ENCODE measurements at places on chromosomes 7 and 10. TPM values are rescaled to one million over a fixed set of nuclear protein-coding genes. Genes with fewer than 3 reads are reported as not detected.

PSPH gene
- 28.8 TPM for total RNA-seq

EIF3B gene
- total RNA-seq, result 73.1 TPM

DDIT4 gene
- 64.1 TPM for total RNA-seq

CPA5 gene
- total RNA-seq, result not detected

SLC13A1 gene
- not detected for total RNA-seq

TSPAN33 gene
- total RNA-seq, result 14.5 TPM

EPHA1 gene
- total RNA-seq, result 7.8 TPM

GBX1 gene
- 1.6 TPM for total RNA-seq

BTBD16 gene
- total RNA-seq, result not detected

CFAP69 gene
- total RNA-seq, result 9.2 TPM

KCNIP2 gene
- total RNA-seq, result 17.1 TPM

C10orf67 gene
- total RNA-seq, result 1.2 TPM

CFAP58 gene
- 1.8 TPM for total RNA-seq

ELAPOR2 gene
- 52.4 TPM for total RNA-seq

PRPS1L1 gene
- not detected for total RNA-seq

PPA1 gene
- total RNA-seq, result 207 TPM

EMX2 gene
- total RNA-seq, result 1.4 TPM

EGR2 gene
- total RNA-seq, result 1.2 TPM

ZNF425 gene
- 5.8 TPM for total RNA-seq

MAP3K8 gene
- 4.8 TPM for total RNA-seq

CCDC146 gene
- 19.1 TPM for total RNA-seq

CREB5 gene
- total RNA-seq, result 9.2 TPM

SERPINE1 gene
- total RNA-seq, result 0.23 TPM

BHLHA15 gene
- 9.5 TPM for total RNA-seq

CTNNA3 gene
- 9.7 TPM for total RNA-seq

BAG3 gene
- 2.1 TPM for total RNA-seq

TPST1 gene
- 92.3 TPM for total RNA-seq

NRG3 gene
- total RNA-seq, result 26.3 TPM

ZNF365 gene
- total RNA-seq, result 19.8 TPM

MEOX2 gene
- 0.23 TPM for total RNA-seq

INSYN2A gene
- 22.6 TPM for total RNA-seq

CALML5 gene
- total RNA-seq, result not detected

TSPAN12 gene
- 16.8 TPM for total RNA-seq

TMEM196 gene
- total RNA-seq, result 28.6 TPM

GPR146 gene
- total RNA-seq, result 3.2 TPM

CAMK2B gene
- 112 TPM for total RNA-seq

UPK3B gene
- 0.23 TPM for total RNA-seq

HOXA6 gene
- total RNA-seq, result not detected

FAM180A gene
- not detected for total RNA-seq
